ENCODE measurements at places on chromosomes 2 and 18.

DNA sequence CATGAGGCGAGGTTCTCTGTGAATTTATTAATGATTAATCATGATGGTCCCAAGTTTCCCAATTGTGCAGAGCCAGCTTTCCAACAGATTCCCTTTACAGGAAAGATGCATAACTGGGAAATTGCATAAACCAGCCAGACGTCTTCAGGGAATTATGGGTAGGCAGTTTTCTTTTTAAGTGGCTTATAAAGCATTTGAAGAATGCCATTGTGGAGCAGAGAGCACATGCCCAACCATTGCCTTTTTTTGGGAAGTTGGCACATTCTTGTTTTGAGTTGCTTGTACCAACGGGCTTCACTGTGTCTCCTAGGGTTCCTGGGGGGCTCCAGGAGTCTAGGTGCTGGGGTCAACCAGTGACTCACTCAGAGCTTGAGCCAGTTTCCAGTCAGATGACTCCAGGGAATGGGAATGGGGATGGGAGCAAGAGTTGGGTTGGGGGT is 231.7 kb upstream of the FOSL2 start:
- DNase-seq: no peak

GRCh38 chr2:103410221-103410620 is 648.4 kb downstream of the TMEM182 start:
- DNase-seq: no peak

DNA sequence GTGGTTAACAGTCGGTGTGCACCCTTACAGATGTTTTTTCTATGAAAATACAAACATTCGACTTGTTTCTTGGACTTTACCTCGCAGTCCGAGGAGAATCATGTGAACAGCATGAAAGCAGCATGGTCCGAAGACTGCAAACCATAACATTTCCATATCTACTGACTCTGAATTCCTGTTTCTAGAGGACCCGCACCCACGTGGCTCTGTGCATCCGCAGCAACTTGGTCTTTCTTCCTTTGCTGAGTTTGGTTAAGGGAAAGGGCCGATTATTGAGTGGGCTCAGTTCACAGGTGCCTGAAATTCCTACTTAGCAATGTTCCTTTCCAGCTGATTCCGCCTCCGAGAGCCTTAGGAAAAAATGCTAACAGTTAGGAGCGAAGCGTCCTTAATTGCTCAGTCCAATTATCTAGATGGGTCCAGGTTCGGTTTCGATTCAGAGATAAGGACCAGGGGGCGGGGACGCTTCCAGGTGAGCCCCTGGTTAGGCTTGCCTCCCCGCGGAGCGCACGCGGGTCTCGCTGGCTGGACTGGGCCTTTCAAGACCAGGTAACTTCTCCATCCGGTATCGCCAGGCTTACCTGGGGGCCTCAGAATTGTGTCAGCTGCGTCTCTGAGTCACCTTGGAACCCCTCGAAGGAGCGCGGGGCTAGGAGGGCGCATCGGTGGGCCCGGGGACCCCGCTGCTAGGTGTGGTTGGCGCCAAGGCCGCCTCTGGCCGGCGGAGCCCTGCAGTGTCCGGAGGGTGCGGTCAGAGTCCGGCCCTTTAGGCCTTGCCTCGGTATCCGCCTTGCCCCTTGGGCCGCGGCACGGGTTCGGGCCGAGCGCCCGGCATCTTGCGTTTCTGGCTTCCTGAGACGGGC is 1.1 kb upstream of the B3GNT2 start:
- no peak for DNase-seq

DNA sequence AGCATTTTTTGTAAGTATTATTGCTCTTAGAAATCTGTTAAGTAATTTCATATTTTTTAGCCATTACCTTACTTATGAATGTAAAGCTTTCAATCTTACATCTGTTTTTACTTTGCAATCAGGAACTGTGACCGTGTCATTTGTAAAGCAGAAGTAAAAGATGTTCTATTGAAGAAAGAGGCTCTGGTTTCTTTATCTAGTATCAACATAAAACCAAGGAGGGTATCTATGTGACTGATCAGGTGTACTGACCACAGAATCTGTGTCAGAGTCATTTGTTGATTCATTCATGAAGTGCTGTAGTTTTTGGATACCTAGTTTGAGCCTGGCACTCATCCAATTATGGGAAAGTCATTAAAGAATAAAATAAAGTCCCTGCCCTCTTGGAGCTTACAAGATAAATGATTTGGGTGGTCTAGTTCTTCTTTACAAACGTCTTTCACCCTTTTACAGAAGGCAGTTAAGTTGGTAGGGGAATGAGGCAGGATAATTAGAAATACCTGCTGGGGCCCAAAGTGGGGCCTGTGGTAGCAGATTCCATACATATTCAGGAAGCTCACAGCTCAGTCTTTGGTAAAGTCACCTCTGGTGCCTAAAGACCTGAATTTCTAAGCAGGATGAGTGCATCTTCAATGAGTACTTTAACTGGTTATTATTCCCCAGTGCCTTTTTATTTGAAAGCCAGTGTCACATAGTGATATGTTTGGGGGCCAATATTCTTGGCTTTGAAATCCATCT is 260.6 kb upstream of the NT5C1B start:
- DNase-seq: no peak

- DNase-seq: no peak
These were observed 264.2 kb upstream of the EPAS1 start for GRCh38 chr2:46032996-46033395.

GRCh38 chr2:78532762-78533379 is 492.6 kb upstream of the REG3G start:
- no peak for DNase-seq

DNA sequence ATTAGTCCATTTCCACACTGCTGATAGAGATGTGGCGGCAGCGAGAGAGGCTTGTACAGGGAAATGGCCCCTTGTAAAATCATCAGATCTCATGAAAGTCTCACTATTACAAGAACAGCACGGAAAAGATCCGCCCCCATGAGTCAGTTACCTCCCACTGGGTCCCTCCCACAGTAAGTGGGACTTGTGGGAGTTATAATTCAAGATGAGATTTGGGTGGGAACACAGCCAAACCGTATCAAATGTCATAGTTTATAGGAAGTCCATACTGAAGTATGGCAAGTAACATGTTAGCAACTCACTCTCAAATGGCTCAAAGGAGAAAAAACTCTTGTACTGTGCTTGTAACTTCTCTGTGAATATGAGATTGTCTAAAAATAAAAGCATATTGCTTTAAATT is 56.1 kb downstream of the FARP2 start:
- DNase-seq: no peak

- DNase-seq: no peak
These were observed 14.4 kb upstream of the VRK2 start for GRCh38 chr2:58032016-58032763.

GRCh38 chr2:218452079-218452478 is 33.2 kb downstream of the VIL1 start:
- no peak for DNase-seq

- no peak for DNase-seq
These were observed 18.6 kb upstream of the PDE1A start for GRCh38 chr2:182445391-182445965.

- no peak for DNase-seq
These were observed 11.3 kb downstream of the NT5C1B start for GRCh38 chr2:18578033-18578432.

DNA sequence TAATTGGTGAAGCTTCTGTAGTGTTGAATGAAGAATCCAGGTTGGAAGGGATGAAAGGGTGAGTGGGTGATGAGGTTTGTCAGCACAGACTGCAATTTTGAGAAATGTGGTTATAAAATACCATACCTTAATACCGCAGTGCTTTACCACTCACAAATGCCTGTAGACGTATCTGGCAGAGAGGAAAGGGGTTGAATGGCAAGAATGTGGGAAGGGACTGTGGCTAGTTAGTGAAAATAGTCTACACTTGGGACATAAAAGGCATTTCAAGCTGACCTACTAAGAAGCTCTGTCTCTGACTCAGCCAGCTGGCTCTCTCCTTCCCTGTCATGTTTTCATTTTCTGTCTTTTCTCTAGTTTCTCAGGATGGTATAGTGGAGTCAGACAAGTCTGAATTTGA is 25.1 kb downstream of the CDK15 start:
- no peak for DNase-seq

DNA sequence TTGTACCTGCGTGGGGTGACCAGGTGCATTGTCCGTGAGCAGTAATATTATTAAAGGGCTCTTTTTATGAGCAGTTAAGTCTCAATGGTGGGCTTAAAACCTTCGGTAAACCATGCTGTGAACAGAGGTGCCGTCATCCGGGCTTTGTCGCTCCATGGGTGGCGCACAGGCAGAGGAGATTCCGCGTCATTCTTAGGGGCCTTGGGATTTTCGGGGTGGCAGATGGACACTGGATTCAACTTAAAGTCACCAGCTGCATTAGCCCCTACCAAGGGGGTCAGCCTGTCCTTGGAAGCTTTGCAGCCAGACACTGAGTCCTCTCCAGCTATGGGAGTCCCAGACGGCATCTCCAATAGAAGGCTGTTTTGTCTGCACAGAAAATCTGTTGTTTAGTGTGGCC is 107.7 kb downstream of the NFATC1 start:
- DNase-seq: no peak

DNA sequence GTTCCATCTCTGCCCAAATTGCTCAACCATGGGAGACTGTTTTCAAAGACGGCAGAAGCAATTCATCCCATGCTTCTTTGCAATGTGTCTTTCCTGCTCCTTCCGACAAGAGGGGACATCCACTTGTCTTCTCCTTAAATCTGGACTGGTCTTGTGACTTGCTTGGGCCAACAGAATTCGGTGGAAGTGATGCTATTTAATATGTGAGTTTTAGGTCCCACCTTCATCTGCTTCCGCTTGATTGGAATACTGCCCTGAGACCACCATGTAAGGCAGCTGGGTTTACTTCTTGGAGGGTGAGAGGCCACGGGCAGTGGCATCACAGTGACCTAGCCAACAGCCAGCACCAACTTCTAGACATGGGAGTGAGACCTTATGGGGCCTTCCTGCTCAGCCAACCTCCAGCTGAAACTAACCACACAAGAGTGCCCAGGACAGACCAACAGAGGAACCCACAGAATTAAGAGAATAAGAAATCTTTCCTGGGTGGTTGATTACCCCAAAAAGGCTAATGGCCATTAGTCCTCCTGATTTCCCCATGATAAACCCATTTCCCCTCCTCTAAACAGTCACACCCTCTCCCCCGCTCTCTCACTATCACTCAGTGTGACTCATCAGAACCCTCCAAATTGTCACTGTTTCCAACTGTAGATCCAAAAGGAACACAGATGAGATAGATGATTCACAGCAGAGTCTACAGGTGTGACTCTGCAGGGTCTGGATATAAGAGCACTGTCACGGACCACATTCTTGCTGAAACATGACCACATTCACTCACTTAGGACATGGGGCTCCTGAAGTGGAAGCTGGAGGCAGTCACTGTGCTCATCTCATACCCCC is 16.2 kb upstream of the RHOB start:
- no peak for DNase-seq
